ENCODE measurements at places on chromosomes 6 and 20. TPM values are rescaled to one million over a fixed set of nuclear protein-coding genes. Genes with fewer than 3 reads are reported as not detected.
A peak's percentile ranks its signal among the peaks of the same experiment; 100 is the strongest.

PRPF6 gene
- 76.2 TPM for total RNA-seq

OSTM1 gene
- total RNA-seq, result 26.4 TPM

COL12A1 gene
- total RNA-seq, result not detected

TBC1D7 gene
- total RNA-seq, result 21.8 TPM

GRCh38 chr20:64137598-64138031, 26.6 kb upstream of the MYT1 start:
- H3K27me3 ChIP-seq, result no peaks in the 10 kb centered on the region
- no peak overlapping the region for H3K4me3 ChIP-seq
- no peak overlapping the region for H3K27ac ChIP-seq
- H3K4me1 ChIP-seq, result no peaks in the 10 kb centered on the region
- no peak for DNase-seq

GRCh38 chr20:44644230-44644617, 7.3 kb downstream of the ADA start:
- H3K4me1 ChIP-seq, result peaks cover 87% of the 10 kb centered on the region
- H3K27me3 ChIP-seq, result no peaks in the 10 kb centered on the region
- H3K4me3 ChIP-seq, result peak overlapping the region; percentile 24
- peak overlapping the region; percentile 69 for H3K27ac ChIP-seq
- no peak for DNase-seq

ZSCAN9 gene
- total RNA-seq, result 6.8 TPM

DNA sequence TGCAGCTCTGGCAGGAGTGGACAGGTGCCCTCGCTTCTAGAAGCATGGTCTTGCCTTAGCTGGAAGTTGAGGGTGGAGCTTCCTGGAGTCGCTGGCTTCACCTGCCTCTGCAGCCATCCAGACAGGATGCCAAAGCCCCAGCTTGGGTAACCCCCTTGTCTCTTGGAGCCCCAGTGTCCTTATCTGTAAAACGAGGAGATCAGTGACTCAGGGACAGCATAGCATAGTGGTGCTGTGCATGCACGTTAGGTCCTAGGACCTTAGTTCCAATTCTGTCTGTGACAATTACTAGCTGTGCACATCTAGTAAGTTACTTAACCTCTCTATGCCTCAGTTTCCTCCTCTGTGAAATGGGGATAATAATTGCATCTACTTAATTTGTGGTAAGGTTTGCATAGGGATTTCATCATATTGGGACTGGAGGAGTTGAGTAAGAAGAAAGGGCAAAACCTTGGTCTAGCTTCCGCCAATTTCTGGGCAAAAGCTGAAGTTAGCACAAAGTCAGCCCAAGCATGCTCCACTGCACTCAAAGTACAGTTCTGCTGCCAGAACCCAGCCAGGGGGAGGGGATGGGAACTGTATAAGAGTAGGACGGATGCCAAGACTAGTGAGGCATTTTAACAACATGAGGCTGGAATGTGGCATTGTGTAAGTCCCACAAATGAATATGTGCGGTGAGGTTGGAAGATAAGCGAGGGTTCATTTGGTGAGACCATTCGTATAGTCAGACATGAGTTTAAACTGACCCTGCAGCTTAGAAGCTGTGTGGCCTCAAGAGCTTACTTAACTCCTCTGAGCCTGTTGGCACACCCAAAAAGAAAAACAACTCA, 24.5 kb downstream of the TOX2 start:
- no peaks in the 10 kb centered on the region for H3K27me3 ChIP-seq
- H3K27ac ChIP-seq, result no peak overlapping the region
- no peak overlapping the region for H3K4me3 ChIP-seq
- H3K36me3 ChIP-seq, result no peaks in the 10 kb centered on the region

GRCh38 chr20:3765171-3765882, 2.2 kb downstream of the ADISSP start:
- H3K36me3 ChIP-seq, result no peaks in the 10 kb centered on the region
- H3K27me3 ChIP-seq, result no peaks in the 10 kb centered on the region
- H3K4me1 ChIP-seq, result peaks cover 22% of the 10 kb centered on the region
- no peak overlapping the region for H3K4me3 ChIP-seq

DNA sequence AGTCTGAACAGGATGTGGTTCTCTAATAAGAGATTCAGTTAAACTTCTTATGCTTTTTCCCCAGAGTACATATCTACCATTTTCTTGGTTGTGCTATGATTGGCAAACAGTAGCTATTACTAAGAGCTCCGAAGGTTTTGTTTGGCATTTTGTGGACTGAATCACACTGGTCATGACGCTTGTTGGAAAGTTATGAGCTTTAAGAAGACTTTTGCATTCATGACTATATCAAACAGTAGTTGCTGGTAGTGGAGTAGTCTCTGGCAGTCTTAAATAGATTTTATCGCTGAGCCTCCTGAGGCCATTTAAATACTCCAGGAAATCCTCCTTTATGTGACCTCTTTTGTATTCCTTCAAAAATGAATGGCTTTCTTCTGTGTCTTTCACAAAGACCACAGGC, 40.8 kb downstream of the CCDC170 start:
- H3K27ac ChIP-seq, result no peak overlapping the region
- H3K27me3 ChIP-seq, result no peaks in the 10 kb centered on the region
- H3K36me3 ChIP-seq, result no peaks in the 10 kb centered on the region
- H3K4me1 ChIP-seq, result no peaks in the 10 kb centered on the region
- H3K4me3 ChIP-seq, result no peak overlapping the region
- no peak for DNase-seq

- no peak for DNase-seq
- H3K4me1 ChIP-seq, result no peaks in the 10 kb centered on the region
- no peak overlapping the region for H3K4me3 ChIP-seq
- H3K36me3 ChIP-seq, result no peaks in the 10 kb centered on the region
- no peak overlapping the region for H3K27ac ChIP-seq
Observed at GRCh38 chr20:4443016-4443415, 278.7 kb upstream of the PRND start.

GRCh38 chr6:139881236-139881635, 506.8 kb upstream of the CITED2 start:
- no peaks in the 10 kb centered on the region for H3K36me3 ChIP-seq
- H3K27me3 ChIP-seq, result no peaks in the 10 kb centered on the region
- H3K4me3 ChIP-seq, result no peak overlapping the region

GRCh38 chr20:44126445-44126844, 60.5 kb downstream of the JPH2 start:
- H3K27ac ChIP-seq, result no peak overlapping the region
- no peak overlapping the region for H3K4me3 ChIP-seq
- DNase-seq, result no peak
- no peaks in the 10 kb centered on the region for H3K36me3 ChIP-seq

DEF6 gene
- 71.2 TPM for total RNA-seq

DNA sequence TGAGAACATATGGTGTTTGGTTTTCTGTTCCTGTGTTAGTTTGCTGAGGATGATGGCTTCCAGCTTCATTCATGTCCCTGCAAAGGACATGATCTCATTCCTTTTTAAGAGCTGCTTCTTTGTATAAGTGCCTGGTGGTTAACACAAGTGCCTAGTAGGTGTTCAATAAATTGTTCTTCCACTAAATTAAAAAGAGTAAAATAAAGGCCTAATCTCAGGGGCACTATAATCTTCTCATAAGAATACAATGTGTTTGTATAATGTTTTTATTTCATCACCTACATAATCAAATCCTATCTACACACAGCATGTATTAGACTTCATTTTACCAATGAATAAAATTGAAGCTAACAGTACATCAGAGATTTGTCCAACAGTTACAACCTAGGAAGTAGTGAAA, 252.7 kb downstream of the KHDC1L start:
- no peak for DNase-seq
- H3K4me1 ChIP-seq, result no peaks in the 10 kb centered on the region
- no peak overlapping the region for H3K4me3 ChIP-seq
- H3K36me3 ChIP-seq, result no peaks in the 10 kb centered on the region

HSPA12B gene
- total RNA-seq, result not detected

- H3K27ac ChIP-seq, result no peak overlapping the region
- no peak overlapping the region for H3K4me3 ChIP-seq
- no peak for DNase-seq
- no peaks in the 10 kb centered on the region for H3K36me3 ChIP-seq
- H3K27me3 ChIP-seq, result no peaks in the 10 kb centered on the region
Observed at GRCh38 chr6:122747573-122747972, 31.9 kb upstream of the FABP7 start.

DNA sequence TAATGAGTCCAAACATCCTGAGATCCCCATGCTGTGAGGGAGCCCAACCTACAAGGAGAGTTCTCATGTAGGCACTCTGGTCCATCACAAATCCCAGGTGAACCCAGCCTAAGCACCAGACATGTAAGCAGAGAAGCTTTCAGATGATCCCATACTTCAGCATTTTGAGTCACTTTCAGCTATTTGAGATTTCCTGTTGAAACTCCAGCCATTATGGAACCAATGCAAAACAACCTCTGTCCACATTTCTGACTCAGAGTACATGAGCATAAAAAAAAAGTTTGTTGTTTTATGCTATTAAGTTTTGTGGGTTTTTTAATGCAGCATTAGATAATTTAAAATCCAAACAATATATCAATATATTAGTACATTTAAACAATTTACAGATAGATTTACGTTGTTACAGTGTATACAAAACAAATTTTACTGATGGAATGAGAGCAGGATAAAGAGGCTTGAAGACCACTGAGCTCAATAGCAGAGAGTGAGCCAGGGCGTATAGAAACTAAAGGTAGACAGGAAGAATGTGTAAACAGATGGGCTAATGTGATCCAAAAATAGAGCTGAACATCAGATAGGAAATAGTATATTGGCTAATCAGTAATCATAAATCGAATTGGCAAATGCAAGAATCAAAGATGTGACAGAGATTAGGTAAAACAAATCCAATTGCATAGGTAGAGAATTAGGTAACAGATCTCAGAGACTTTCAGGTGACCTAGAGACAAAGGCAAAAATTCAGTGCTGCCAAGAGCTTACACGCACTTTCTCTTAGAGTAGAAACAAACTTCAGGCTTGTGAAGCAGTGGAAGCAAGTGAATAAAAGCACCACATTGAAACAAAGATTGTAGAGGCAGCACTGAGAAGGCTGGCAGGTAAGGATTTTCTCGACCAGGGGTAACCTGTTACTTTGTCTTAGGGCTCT, 36.2 kb upstream of the PLCB1 start:
- H3K27ac ChIP-seq, result no peak overlapping the region
- peaks cover under 1% of the 10 kb centered on the region for H3K27me3 ChIP-seq
- H3K4me1 ChIP-seq, result no peaks in the 10 kb centered on the region
- H3K36me3 ChIP-seq, result no peaks in the 10 kb centered on the region
- no peak for DNase-seq

DNAH8 gene
- 0.11 TPM for total RNA-seq

DNA sequence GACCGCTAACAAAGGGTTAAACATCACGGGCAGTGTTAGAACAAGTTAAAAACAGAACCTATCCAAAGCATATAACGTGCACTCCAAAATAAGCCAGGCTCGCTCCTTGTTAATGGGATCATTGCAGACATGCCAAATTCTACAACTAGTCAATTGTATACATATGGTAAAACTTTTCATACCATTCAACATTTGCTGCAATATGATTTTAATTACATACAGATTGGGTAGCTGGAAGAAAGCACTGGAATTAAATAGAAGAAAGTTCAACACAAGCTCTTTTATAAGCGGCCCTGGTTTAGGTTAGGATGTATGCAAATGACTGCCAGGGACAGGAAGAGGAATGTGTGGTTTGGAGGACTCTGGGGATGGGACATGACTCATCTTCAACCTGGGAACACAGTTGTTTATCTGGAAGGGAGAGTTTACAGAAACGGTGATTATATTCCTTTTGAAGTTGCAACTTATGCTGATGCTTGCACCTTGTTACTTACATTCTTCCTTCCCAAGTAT, 62.5 kb upstream of the TIAM2 start:
- no peaks in the 10 kb centered on the region for H3K27me3 ChIP-seq
- H3K27ac ChIP-seq, result no peak overlapping the region
- H3K4me3 ChIP-seq, result no peak overlapping the region
- H3K4me1 ChIP-seq, result no peaks in the 10 kb centered on the region

GRM1 gene
- total RNA-seq, result not detected

DNA sequence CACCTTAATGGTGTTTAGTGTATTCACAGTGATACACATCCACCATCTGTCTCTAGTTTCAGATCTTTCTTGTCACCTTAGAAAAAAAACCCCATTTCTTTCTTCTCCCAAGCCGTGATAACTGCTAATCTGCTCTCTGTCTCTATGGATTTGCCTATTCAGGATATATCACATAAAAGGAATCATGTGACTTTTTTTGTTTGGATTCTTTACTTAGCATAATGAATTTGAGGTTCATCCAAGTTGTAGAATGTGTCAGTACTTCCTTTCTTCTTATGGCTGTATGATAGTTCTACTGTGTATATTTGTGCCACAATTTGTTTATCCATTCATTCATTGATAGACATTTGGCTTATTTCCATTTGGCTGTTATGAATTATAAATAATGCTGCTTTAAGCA, 57.1 kb downstream of the ITCH start:
- no peak for DNase-seq
- H3K27ac ChIP-seq, result no peak overlapping the region
- H3K4me3 ChIP-seq, result no peak overlapping the region
- no peaks in the 10 kb centered on the region for H3K4me1 ChIP-seq
- H3K36me3 ChIP-seq, result peaks cover 24% of the 10 kb centered on the region
- no peaks in the 10 kb centered on the region for H3K27me3 ChIP-seq

CYP24A1 gene
- 0.37 TPM for total RNA-seq

STMND1 gene
- total RNA-seq, result 0.40 TPM

DNA sequence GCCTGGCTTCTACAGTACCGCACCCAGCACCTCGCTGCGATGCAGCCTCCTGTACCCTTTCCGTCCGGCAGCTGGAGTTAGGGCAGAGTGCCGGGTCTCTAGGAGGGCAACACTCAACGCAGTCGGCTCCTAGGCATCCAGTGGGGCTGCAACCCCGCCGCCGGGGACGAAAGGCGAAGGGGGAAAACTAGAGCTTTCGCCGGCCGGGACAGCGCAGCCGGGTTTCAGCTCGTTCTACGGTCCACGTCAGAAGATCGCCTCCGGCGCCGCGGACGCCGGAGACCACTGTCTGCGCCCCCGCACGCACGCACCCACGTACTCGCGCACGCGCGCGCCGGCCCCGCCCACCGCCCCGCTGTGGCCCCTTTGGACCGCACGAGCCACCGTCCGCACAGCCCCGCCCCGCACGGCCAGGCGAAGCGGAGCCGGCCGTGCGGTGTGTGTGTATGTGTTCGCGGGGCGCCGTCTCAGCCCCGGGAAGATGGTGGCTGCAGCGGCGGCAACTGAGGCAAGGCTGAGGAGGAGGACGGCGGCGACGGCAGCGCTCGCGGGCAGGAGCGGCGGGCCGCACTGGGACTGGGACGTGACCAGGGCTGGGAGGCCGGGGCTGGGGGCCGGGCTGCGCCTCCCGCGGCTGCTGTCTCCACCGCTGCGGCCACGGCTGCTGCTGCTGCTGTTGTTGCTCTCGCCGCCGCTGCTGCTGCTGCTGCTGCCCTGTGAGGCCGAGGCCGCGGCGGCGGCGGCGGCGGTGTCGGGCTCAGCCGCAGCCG, at the start of gene ATRN:
Gene ATRN, plus strand, starts transcription at position 392 of the 770 bp plus-strand sequence. Its CDS starts 90 bp downstream, at position 482.
- peak; percentile 89 for DNase-seq
- no peaks in the 10 kb centered on the region for H3K27me3 ChIP-seq
- peak within 1 kb of the TSS; percentile 74 for H3K27ac ChIP-seq
- H3K4me1 ChIP-seq, result peaks cover 23% of the 10 kb centered on the region
- no peaks in the 10 kb centered on the region for H3K36me3 ChIP-seq
- peak within 1 kb of the TSS; percentile 44 for H3K4me3 ChIP-seq

All from CD8-positive, alpha-beta memory T cell (primary cell).